T47D (cell line): ENCODE measurements at places on chromosomes 12 and 14.

GRCh38 chr12:91140026-91140931 lies 29.0 kb upstream of the LUM start:
- DNase-seq, result no peak

DNA sequence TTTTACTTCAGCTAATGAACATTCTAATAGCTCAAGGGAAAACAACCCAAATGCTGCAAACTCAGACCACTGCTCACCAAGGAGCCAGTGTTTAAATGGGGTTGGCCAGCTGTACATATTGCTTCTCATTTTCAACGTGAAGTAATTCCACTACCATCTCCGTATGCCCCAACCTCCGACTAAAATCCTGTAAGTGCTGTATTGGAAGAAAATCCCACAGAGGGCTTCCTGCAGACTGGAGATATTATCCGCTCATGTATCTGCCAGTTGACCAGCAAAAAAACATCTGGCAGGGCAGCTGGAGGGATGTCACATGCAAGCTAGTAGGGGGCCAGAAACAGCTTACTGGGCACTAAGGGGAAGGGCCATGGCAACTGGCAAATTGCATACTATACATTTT lies 485.0 kb downstream of the SNAPC1 start:
- DNase-seq, result no peak

DNA sequence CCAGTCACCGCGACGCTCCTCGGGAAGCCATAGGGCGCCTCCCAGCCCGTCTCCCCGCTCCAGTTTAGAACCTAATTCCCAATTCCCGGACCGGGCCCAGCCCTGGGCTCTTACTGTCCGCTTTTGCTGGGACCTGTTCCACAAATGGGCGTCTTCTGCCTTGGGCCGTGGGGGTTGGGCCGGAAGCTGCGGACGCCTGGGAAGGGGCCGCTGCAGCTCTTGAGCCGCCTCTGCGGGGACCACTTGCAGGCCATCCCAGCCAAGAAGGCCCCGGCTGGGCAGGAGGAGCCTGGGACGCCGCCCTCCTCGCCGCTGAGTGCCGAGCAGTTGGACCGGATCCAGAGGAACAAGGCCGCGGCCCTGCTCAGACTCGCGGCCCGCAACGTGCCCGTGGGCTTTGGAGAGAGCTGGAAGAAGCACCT lies 797 bp downstream of the UNG start:
- peak; percentile 72 for DNase-seq

DNA sequence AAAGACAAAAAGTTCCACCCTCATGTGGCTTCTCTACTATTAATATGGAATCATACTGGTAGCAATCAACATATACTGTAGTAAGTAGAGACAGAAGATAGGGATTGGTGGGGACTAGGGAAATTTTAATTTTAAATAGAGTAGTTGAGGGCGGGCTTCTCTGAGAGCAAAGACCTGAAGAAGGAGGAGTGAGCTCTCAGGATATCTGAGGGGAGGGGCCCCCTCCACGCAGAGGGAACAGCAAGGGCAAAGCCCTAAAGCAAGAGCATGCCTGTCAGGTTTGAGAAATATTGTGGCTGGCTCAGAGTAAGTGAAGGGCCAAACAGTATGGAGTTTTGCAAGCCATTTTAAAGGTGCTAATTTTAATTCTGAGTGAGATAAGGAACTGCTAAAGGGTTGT lies 64.3 kb downstream of the PCNX1 start:
- no peak for DNase-seq

DNA sequence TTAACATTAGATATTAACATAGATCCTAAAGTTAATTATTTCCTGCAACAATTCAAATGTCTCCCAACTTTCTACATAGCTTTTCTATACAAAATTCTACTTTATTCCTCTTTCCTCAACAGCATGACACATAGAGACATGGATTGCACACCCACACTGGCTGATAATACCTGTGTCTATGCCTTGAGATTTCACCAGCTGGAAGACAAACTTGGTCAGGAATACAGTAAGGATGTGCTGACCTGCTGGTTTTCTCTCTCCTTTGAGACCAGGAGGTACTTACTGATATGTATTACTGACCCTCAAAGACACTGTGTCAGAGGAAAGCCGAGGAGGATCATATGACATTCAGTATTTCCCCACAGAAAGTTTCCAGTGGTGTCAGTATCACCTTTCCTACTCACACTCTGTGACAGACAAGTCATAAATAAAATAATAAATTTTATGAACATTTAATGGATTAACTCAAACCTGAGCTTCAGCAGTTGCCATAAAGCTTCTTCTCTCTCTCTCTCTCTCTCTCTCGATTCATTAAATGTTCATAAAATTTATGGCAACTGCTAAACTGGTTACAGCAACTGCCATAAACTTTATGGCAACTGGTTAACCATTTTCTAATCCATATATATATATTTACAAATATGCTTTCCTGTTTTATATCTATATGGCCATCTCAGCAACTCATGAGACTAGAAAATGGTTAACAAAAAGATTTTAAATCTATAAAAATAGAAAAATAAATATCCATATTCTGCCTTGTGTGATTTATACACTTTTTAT lies 22.7 kb downstream of the EIF2S3B start:
- no peak for DNase-seq

- DNase-seq, result peak; percentile 68
Observed at GRCh38 chr12:121637231-121637914, 11.0 kb downstream of the ORAI1 start.

DNA sequence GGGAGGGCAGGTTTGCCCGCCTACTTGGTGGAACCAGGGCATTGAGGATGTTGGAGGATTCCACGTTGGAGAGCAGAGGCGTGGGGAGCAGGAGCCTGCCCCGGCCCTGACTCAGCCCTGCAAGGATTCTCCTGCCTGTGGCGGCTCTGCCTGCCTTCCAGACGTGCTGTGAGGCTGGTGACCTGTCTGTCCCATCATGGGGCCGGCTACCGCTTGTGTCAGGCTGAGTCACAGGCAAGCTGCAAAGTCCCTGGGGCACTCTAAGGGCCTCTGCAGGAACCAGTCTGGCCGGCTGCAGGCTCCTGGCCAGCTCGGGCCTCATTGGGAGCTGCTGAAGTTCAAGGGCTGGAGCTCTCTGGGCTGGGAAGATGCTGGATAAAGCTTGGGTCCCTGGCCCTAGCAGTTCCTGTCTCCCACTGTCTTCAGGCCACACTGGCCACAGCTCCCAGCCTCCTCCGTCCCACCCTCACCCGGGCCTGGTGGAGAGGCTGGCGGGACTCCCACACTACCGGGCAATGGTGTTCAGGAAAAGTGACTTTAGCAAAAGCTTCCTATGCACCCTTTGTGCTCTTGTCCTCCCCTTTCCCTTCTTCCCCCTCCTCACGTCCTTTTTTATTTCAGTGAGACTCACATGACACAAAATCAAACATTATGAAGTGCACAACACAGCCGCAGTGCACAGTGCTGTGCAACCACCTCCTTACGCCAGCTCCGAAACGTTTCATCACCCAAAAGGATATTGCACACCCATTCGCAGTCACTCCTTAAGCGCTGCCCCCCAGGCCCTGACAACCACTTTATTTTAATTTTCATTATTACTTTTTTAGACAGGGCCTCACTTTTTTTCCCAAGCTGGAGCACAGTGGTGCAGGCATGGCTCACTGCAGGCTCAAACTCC lies 22.0 kb upstream of the ULK1 start:
- DNase-seq, result peak; percentile 90

DNA sequence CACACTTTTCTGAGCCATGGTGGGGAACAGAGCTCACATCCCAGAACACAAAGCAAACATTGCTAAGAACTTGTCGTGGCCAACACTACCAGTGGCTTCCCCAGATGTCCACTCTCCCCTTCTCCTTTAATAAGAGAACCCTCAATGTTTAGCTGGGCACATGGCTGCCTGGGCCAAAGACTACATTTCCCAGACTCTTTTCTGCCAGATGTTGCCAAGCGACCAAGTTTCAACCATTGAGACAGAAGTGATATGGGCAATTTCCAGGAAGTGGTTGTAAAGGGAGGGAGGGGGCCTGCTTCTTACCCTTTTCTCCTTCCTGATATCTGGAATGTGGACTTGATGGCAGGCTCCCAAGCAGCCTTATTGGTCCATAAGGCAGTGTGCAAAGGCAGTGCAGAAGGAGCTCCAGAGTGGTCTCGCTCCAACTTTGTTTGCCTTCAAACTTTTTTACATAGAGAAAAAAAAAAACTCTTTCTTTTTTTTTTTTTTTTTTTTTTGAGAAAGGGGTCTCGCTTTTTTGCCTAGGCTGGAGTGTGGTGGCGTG lies 24.9 kb upstream of the JDP2 start:
- DNase-seq, result no peak
